Dermis blood vessel endothelial cell (primary cell): ENCODE measurements at places on chromosomes 1 and 21. TPM values are rescaled to one million over a fixed set of nuclear protein-coding genes. Genes with fewer than 3 reads are reported as not detected.

BRINP3 gene
- not detected in 2 replicates for total RNA-seq

GBP6 gene
- under 0.01 TPM in 1 of 2 replicates, not detected in the other for total RNA-seq

- no peak for DNase-seq
Observed at GRCh38 chr1:49576327-49576901, 447.3 kb downstream of the AGBL4 start.

- DNase-seq: no peak
Observed at GRCh38 chr1:185312361-185313138, 4.5 kb downstream of the IVNS1ABP start.

DNA sequence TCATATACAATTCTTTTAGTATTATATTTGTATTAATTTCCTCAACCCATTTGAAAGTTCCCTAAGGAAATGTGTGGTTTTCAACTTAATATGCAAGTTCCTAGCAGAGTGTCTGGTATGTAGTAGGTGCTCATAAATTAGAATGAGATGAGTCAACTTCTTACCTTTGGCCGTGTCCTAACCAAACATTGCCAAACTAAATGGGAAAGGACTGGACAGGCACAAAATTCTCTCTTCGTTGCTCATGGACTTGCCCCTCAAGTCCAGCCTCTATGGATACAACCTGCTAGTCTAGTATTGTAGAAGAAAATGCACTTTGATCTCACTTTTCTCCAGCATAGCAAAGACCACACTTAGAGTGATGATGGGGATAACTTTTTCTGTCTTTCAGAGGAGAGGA is 11.6 kb upstream of the MRPS14 start:
- no peak for DNase-seq

- DNase-seq: no peak
Observed at GRCh38 chr1:156760092-156760795, 7.1 kb upstream of the PRCC start.
